ENCODE measurements at places on chromosomes 16 and 17.

- DNase-seq: no peak
Observed at GRCh38 chr16:75064403-75065148, 52.0 kb downstream of the LDHD start.

- no peak for DNase-seq
Observed at GRCh38 chr16:50273888-50274325, 7.6 kb downstream of the ADCY7 start.

- no peak for DNase-seq
Observed at GRCh38 chr17:63634163-63634562, 11.9 kb downstream of the MAP3K3 start.

GRCh38 chr17:75846692-75847613 lies 2.7 kb upstream of the UNC13D start:
- DNase-seq: no peak

DNA sequence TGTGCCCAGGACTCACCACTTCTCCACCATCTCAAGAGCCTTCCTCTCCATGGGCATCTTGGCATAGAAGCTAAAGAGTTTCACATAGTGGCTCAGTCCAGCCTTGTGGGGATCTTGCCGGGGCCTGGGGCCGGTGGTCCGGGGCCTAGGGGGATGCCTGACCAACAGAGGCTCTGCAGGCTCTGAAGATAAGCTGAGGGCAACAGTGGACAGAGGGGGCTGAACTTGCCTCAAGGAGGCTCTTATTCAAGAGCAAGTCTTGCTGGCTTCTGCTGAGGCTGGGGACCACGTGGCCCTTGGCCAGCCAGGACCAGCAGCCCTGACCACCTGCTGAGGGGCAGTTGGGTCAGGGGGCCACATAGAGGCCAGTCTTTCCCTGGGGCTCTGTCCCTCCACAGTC lies 13.5 kb upstream of the THAP11 start:
- DNase-seq: no peak

DNA sequence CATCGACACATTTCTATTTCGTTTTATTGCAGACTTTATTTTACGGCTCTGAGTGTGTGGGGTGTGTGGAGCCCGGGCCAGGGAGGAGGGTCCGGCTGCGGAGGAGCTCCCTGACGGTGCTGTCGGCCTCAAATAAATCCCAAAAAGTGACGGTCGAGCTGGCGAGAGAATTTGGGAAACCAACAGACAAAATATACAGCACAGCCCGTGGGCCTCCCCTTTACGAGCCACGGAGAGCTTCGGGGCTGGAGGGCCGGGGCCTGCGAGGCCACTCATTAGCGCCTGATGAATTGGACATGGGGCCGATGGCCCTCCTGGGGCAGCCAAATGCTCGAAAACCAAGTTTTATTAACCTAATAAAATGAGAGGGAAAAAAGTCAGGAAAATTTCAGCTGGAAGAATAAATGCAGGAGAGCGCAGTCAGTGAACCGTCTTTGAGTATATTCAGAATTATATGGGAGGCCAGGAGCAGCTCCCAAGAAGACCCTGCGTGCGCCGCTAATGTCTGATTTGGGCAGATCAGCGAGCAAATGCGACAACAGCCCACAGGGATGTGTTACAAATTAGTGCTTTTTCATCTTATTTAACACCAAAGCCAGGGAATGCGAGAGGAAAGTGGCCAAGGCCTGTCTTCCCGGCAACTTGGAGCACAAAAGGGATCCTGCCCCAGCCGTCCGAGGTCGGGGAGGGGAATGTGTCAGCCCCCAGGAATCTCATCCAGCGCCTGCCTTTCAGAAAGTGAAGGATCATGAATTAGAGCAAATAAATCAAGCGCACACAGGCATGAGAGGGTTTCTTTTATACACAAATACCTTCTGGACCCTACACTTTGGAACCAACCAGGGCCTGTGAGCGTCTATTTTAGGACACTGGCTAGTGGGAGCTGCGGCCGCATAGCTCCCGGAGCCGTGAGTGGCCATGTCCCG lies 249.1 kb downstream of the C16orf95 start:
- DNase-seq: no peak

- DNase-seq: no peak
Observed at GRCh38 chr16:72112452-72112792, 18.8 kb downstream of the DHX38 start.

GRCh38 chr16:18942061-18942460 lies 15.9 kb upstream of the SMG1 start:
- no peak for DNase-seq

GRCh38 chr16:83734136-83734535 lies 73.6 kb upstream of the HSBP1 start:
- DNase-seq: no peak

DNA sequence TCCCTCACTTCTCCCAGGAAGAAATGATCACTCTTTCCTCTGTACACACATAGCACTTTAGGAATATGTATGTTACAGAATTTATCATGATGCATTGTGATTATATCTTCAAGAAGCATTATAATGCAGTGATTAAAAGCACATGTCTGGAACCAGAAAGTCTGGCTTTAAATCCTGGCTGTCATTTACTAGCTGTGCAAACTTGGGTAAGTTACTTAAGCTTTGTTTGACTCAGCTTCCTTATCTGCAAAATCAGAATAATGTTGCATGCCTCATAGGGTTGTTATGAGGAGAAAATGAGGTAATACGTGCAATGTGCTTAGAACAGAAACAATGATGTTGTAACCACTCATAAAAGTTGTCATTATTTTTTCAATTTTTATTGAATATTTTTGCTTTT lies 156.3 kb upstream of the ZKSCAN2 start:
- no peak for DNase-seq

DNA sequence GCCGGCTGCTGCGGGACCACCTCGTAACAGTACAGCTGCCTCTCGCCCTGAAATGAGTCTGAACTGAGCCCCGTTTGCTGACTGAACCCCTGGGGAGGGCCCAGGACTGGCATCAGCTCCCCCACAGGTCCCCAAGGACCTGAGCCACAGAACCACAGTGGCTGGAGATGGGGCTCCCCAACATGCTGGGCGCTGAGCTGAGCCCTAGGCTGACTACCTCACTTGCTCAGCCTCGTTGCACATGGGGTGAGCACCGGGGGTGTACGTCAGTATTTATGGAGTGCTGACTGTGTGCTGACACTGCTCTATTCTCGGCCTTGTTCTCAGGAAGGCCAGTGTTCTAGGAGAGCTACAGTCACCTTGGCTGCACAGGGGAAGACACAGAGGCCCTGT lies 6.6 kb upstream of the VASN start:
- DNase-seq: no peak

DNA sequence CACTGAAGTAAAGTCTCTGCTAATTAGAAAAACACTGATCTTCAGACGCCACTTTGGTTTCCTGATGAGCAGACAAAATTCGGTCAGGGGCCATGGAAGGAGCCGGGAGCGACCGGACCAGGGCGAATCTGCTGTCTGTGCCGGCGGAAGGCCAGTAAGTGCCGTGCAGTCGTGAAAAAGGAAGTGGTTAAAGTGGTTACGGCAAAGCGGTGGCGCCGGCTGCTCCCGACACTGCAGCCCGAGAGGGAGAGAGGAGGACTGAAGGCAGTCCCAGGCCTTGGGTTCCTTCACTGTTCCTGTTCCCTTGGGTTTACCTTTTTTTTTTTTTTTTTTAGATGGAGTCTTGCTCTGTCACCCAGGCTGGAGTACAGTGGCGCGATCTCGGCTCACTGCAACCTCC lies 17.3 kb upstream of the HEXD start:
- DNase-seq: peak; percentile 10

DNA sequence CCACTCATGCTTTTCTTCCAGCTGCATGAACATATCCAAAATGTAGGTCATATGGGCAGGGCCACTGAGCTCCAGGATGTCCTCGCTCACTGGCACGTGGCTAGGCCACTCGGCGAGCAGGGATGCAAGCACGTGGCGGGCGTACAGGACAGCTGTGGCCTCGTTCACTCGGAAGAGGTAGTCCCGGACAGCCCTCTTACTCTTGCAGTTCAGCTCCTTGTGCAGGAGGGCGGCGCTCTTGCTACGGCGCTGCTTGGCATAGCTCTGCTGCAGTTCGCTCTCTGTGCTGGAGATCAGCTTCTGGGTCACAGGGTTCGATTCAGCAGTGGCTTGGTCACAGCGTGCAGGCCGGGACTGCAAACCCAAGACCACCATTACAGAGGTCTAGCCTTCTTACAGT lies 53.1 kb upstream of the ATP2A3 start:
- DNase-seq: no peak

DNA sequence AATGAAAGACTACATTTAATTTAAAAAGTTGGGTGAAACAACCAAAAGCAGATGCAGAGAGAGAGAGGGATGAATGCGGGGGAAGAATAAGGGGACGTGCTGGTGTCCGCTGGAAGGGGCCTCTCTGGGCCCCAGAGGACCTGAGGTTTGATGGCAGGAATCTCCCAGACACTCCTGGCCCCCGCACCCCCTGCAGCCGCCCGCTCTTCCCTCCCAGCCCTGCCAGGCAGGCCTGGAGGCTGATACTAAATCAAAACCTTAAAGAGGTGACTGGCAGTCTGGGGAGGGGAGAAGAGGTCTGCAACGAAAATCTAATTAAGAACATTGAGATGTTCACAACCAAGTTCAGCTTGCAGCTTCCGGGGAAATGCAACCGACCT lies 2.4 kb downstream of the FOXL1 start:
- no peak for DNase-seq

DNA sequence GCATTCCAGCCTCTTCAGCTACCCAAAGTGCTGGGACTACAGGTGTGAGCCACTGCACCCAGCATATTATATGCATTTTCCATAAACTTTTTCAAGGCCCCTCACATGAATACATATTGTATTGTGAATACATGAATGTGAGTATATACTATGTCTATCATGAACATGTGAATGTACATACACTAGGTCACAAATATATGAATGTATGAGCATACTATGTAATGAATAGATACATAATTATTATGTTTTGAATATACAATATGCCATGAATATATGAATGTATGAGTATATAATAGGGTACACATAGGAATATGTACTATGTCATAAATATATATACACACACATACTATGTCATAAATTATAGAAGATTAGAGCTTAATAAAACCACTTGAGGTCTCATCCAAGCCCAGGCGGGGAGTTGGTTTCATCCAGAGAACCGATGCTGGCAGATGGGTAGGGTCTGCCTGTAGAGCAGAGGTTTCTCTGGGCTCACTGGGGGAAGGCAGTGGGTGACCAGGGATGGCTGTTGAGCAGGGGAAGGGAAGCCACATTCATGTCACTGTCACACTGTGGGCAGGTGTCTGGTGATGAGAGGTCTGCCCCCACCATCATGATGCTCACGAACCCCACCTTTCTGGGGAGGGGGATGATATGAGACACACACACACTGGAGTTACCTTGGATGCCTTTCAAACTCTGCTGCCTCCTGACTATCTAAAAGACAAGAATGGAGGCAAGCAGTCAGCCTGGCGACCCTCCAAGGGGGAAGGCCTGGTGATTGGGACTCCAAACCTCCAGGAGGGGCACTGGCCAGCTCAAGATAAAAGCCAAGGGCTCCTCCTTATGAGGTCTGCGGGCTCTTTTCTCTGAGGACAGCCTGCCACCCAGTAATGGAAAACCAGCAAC lies 7.3 kb downstream of the C16orf95 start:
- DNase-seq: no peak
